ENCODE measurements at places on chromosomes 1 and 21.

DNA sequence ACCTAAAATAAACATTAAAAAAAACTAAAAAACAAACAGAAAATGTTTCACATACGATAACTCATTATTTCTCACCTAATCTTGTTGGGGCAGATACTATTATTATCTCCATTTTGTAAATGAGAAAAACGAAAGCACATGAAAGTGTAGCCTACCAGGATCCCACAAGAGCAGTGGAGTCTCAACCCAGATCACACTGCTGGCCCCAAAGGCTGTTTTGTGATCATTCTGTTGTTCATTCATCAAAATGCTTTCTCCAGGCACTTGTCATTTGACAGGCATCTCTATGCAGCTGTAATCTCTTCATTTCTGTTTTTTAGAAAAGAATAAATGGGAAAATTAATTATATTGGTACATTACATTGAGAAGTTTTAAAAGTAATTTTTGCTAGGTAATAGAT is 67.5 kb downstream of the AK5 start:
- no peak for DNase-seq

DNA sequence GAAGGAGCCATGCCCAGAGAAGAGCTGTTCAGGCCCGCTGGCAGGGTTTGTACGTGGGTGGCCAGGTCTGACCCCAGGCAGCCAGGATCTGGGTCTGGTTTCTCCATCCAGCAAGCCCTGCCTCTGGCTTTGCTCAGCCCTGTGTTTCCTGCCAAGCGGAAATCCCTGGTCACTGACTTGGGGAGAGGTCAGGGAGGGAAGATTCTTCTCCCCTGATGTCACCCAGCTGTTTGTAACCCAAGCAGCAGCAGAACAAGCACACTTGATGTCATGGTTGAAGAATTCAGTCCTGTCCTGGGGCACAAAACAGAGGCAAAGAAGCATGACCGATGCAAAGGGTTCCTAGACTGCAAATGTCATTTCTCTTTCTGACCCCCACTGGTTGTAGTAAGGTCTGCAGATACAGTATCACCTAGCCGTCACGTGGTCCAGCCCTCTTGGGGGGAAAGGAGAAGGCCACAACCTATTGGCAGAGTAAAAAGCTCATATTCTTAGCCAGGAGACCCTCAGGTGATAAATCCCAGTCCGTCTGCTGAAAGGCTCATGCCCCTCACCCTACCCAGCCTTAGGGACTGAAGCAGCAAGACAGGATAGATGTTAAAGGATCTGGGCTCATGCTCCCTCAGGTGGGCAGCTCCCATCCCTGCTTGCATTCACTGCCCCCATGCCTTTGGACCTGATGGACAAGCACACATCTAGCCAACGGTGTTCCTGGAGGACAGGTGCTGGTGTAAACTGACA is 120.9 kb downstream of the SYT2 start:
- peak; percentile 59 for DNase-seq

DNA sequence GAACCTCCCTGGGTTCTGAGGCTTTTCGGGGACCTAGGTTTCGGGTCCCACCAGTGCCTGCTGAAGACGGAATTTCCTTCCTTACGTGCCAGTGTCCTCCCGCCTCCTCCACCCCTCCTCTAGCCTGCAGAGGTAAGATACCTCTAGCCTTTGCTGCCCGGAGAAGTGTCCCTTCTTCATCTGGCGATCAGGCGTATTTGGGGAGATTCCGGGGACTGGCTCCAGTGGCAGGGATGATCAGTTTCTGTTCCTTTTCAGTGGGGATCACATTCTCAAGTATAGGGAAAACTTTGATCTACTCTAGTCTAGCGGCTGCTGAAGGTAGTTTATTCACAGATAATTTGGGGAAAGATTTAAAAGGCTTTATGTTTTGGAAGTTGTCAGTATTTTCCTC is 674 bp downstream of the CEP350 start:
- peak; percentile 42 for DNase-seq

GRCh38 chr21:15667010-15667409 is 62.8 kb upstream of the USP25 start:
- no peak for DNase-seq

- no peak for DNase-seq
These were observed 30.1 kb upstream of the PLD5 start for GRCh38 chr1:242554577-242554976.

GRCh38 chr1:32771561-32772280 is 45.4 kb downstream of the YARS1 start:
- DNase-seq = no peak

- DNase-seq = no peak
These were observed 18.4 kb downstream of the ELAVL4 start for GRCh38 chr1:50126927-50127715.

DNA sequence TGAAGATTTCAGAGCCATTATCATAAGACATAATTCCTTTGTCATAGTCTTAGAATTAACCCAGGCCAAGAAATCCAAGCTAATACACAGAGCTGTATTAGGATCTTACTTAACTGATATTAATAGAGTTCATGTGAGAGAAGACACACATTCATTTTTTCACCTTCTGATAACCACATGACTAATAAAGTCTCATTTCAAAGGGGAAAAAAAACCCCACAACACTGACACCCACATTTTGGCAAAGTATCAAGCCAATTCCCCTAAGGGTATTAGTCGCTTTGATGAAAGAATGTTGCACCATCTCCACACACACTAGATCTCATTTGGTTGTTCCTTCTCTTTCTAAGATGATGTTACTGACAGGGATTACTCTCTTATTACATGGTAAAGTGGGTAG is 344.4 kb upstream of the ESRRG start:
- no peak for DNase-seq

DNA sequence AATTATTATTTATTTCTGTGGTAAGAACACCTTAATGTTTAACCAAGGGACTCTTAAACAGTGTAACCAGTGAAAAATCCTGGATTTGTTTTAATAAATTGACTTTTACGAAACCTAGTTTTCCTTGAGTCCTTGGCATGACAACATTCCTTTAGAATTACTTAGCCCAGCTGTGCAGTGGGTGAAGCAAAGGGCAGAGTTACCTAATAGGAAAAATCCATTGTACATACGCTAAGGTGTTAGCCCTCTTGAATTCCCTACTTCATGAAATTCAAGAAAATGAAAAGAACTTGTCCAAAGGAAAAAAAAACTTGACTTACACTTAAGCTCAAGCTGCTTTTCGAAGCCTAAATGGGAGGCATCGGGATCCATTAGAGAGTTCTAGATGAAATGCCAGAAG is 852.0 kb upstream of the ADAMTS5 start:
- DNase-seq = no peak

DNA sequence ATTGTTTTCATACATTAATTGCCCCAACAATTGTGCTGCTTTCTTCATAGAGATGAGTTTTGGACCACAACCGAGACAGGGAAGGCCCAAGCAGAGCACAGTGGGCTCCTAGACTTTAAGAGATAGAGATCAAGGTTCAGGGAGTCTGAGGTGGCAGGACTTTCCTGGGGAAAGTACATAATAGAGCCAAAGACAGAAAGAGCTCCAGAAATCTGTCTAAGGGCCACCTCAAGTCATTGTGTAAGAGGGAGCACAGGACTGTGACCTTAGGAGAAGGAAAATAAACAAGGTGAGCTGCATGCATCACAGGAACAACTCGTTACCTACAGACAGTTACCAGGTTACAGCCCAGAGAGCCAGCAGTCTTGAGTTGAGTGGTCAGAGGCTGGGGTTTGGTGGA is 41.3 kb upstream of the CR2 start:
- no peak for DNase-seq

- DNase-seq = no peak
These were observed 8.3 kb downstream of the TRNP1 start for GRCh38 chr1:27001570-27002360.

DNA sequence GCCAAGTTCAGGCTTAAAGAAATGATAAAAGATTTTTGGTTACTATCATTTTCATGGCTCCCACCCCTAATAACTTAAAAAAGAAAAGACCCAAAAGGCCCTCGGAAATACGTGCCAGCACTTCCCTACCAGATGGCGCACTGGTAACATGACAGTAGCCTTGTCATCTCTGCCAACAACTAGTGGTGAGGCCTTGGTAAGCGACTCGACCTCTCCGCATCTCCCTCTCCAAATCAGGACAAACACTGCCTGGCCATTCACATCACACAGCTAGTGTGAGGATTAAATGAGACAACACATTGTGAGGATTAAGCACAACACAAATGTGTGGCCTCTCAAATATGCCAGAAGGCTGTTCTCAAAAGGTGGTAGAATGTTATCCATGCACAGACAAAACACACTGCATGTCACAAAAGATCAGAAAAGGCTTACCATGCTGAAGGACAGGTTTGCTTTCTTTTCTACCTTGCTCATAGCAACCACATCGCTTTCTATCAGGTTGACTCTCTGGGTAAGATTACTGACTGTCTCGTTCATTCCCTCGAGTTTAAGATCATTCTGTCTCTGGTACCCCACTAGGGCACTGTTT is 16.4 kb downstream of the TEX38 start:
- no peak for DNase-seq

- DNase-seq = peak; percentile 78
These were observed 1.9 kb upstream of the MED18 start for GRCh38 chr1:28326984-28327383.

DNA sequence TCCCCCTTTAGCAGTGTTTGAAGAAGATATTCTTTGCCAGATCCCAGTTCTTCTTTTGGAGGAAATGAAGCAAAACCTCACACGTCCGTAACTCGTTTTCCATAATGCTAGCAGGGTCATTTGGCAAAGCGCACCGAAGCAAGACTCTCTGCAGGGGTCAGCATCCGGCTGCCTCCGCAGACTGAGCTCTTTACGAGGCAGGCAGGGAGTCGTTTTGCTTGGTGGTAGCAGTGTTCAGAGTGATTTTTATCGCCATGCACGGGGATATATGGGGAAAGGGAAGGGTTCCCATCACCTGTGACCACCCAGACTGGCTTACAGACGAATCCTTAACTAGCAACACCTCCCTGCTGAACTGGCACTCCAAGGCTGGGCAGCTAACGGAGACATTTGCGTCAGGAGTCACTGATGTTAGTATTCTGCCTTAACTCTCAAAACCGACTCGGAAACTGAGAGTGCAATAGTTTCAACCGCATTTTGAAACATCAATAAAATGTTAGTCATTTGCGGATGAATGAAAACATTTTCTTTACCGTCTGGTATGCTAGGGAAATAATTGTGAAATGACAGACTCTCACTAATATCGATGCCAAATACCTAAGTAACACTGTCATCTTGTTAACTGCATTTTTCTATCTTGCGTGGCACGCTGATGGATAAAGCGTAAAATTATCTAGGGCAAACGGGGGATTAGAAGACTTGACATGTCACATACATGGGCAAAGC is 2.2 kb upstream of the NEGR1 start:
- DNase-seq = no peak

DNA sequence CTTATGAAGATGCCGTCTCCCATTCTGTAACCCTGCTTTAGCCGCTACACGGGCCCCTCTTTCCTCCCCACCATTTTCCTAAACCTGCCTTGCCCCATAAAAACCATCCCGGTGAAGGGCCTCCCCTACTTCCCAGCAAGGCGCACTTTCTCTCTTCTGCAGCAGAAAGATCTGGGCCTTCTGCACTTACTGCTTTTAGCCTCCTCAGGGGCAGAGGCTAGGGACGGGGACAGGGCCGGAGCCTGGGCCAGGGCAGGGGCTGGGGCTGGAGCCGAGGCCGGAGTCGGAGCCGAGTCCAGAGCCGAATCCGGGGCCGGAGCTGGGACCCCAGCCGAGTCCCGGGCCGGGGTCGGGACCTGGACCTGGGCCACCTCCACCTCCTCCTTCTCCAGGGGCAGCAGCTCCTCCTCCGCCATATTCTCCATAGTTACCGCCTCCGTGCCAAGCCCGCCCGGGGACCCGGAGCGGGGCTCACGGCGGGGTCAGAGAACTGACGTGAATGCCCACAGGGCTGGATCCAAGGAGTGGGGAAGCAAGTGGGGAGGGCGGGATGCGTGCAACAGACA is 382 bp downstream of the TRMT1L start:
- DNase-seq = peak; percentile 35

GRCh38 chr1:169456029-169456428 is 28.8 kb upstream of the CCDC181 start:
- no peak for DNase-seq

DNA sequence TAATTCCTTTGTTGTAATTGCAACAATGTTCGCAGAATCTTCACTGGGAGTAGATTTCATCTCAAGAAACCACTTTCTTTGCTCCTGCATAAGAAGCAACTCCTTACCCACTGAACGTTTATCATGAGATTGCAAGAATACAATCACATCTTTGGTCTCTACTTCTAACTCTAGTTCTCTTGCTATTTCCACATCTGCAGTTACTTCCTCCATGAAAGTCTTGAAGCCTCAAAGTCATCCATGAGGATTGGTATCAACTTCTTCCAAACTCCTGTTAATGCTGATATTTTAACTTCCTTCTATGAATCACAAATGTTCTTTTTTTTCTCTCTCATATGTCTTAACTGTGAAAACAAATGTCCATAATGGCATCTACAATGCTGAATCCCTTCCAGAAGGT is 118.6 kb upstream of the RAB4A start:
- no peak for DNase-seq

DNA sequence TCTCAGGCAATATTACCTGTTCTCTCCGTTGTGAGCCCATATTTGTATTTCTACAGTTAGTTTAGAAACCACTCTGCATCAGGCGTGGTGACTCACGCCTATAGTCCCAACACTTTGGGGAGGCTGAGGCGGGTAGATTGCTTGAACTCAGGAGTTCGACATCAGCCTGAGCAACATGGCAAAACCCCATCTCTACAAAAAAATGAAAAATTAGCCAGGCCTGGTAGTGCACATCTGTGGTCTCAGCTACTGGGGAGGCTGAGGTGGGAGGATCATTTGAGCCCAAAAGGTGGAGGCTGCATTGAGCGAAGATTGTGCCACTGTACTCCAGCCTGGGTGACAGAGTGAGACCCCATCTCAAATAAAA is 19.7 kb upstream of the ID3 start:
- DNase-seq = no peak

DNA sequence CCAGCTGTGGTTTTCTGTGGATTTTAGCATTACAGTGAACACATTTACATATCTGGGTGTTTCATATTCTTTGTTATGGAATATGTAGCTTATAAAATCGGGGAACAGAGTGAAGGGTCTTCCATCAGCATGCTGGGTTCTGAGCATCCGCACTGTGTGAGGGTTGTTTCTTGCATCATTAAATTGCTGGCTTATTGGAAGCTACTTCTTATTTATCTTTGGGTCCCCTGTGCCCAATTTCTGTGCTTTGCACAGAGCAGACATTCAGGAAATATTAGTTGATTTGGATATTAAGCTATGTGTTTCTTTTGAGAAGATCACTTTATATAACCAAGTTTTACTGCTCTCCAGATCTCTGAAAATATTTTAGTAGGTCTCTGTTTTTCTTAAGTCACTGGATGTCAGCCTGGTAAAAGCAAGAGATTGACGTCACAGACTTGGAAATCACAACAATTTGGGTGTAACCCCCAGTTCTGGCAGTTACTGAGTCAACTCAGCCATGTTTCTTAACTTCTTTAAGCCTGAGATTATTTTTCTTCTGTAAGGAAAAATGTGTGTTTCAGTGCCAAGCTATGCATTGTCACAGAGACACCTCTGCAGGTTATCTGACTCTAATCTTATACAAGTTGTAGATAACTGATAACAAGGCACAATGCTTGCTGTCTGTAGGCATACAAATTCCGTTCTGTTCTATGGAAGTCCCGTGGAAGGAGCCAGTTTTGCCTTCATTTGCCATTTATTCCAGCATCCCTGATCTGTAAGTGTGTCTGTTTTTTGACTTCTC is 258.3 kb upstream of the KAZN start:
- DNase-seq = no peak

GRCh38 chr21:43913928-43914327 is 48.9 kb downstream of the AGPAT3 start:
- no peak for DNase-seq

GRCh38 chr1:239955431-239955830 is 136.3 kb upstream of the FMN2 start:
- DNase-seq = no peak
